Activated gamma-delta T cell treated with Interleukin-2 at 50 U/mL for 16 hours (primary cell): ENCODE measurements at places on chromosomes 2 and 18.

- no peak for DNase-seq
Observed at GRCh38 chr2:128755695-128756364, 437.2 kb upstream of the HS6ST1 start.

GRCh38 chr18:9328776-9329175, 5.8 kb upstream of the TWSG1 start:
- no peak for DNase-seq

GRCh38 chr18:36692921-36693332, 135.9 kb downstream of the TPGS2 start:
- DNase-seq = no peak

DNA sequence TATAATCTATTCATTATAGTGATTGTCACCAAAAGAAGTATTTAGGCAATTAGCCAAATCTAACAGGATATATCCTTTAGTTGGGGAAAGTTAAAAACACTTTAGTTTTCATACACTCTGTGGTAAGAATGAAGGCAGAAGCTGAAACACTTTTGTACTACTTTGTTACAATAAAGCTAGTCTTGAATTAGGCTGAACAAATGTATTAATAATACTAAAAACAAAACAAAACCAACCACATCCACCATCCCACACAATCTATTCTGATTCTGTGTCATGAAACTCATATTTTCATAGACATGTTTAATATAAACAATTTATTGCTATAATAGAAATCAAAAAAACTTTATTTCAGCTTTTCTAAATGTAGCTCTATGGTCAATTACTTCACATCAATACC, 508.8 kb downstream of the ZEB2 start:
- no peak for DNase-seq

DNA sequence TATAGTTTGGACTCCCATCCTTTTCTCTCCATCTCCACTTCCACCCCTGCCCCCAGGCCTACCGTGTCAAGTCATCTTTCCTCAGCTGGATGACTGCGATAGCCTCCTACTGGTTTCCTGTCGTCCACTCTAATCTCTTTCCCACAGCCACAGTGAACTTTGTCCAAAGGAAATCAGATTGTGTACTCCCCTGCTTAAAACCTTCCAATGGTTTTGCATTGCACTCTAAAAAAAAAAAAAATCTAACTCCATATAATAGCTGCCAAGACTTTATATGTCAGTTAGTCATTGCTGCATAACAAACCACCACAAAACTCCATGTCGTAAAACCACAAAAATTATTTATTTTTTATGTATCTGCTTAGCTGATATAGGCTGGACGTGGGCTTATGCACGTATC, 160.2 kb upstream of the CCDC68 start:
- no peak for DNase-seq

- DNase-seq = no peak
Observed at GRCh38 chr2:240593703-240594451, 7.3 kb downstream of the CAPN10 start.

- no peak for DNase-seq
Observed at GRCh38 chr18:43789234-43790000, 512.1 kb upstream of the SYT4 start.

GRCh38 chr2:54549430-54549829, 93.3 kb downstream of the SPTBN1 start:
- no peak for DNase-seq

- no peak for DNase-seq
Observed at GRCh38 chr2:20577495-20578235, 73.2 kb downstream of the HS1BP3 start.

GRCh38 chr2:84768840-84769239, 112.0 kb downstream of the TRABD2A start:
- no peak for DNase-seq
